ENCODE measurements at places on chromosomes 6 and 20. TPM values are rescaled to one million over a fixed set of nuclear protein-coding genes. Genes with fewer than 3 reads are reported as not detected.

The EPB41L1 gene
- total RNA-seq, result 70.8 TPM

The PHACTR3 gene
- total RNA-seq, result not detected

The ZSCAN9 gene
- 7.4 TPM for total RNA-seq

The TSBP1 gene
- total RNA-seq, result not detected

The C4A gene
- total RNA-seq, result 1.5 TPM

The KHDRBS2 gene
- not detected for total RNA-seq

The ZBTB24 gene
- total RNA-seq, result 4.0 TPM

The SLC35D3 gene
- total RNA-seq, result 0.05 TPM

The SUMO4 gene
- total RNA-seq, result not detected

The MCHR2 gene
- not detected for total RNA-seq

The MCM9 gene
- 4.8 TPM for total RNA-seq

The KIF25 gene
- not detected for total RNA-seq

The ATP9A gene
- total RNA-seq, result 14.1 TPM

The EBF4 gene
- 2.5 TPM for total RNA-seq

The RBBP8NL gene
- total RNA-seq, result 0.24 TPM

The SPEF1 gene
- total RNA-seq, result 2.5 TPM

The WFDC5 gene
- total RNA-seq, result not detected

The OPRM1 gene
- not detected for total RNA-seq

The CST4 gene
- total RNA-seq, result not detected

The ZBTB2 gene
- total RNA-seq, result 17.1 TPM

The CRISP3 gene
- total RNA-seq, result not detected

The CRISP2 gene
- total RNA-seq, result not detected

The CLVS2 gene
- total RNA-seq, result 0.14 TPM

The CD2AP gene
- 16.5 TPM for total RNA-seq

The VNN1 gene
- 0.07 TPM for total RNA-seq

The AGER gene
- 1.4 TPM for total RNA-seq

The RUNX2 gene
- total RNA-seq, result 1.2 TPM

The FOXS1 gene
- 0.52 TPM for total RNA-seq

The MROH8 gene
- 1.3 TPM for total RNA-seq

The CST11 gene
- not detected for total RNA-seq

The CDH4 gene
- total RNA-seq, result 8.4 TPM

The SLC22A2 gene
- total RNA-seq, result not detected

The OPRL1 gene
- 0.78 TPM for total RNA-seq

The ITPR3 gene
- 45.8 TPM for total RNA-seq

The DEFB124 gene
- total RNA-seq, result not detected

The TRIM10 gene
- total RNA-seq, result not detected

The TPX2 gene
- 98.2 TPM for total RNA-seq

The MRPL18 gene
- total RNA-seq, result 103 TPM

The LY6G6F gene
- total RNA-seq, result not detected

The LPA gene
- total RNA-seq, result 0.02 TPM

The ANGPT4 gene
- total RNA-seq, result 0.01 TPM

The ZC3H12D gene
- 0.14 TPM for total RNA-seq

Data from A549 treated with CORT108297 at 1 μM for 4 hours (cell line).